ENCODE measurements at places on chromosomes 4 and X.

GRCh38 chr4:87428979-87429378 is 6.6 kb downstream of the NUDT9 start:
- no peak for DNase-seq

- DNase-seq: no peak
Measured at GRCh38 chrX:34521563-34521962, 135.5 kb downstream of the TMEM47 start.

- DNase-seq: no peak
Measured at GRCh38 chrX:105114554-105115130, 105.9 kb downstream of the TEX13A start.

- DNase-seq: no peak
Measured at GRCh38 chrX:53456254-53456653, 22.1 kb upstream of the HSD17B10 start.

- no peak for DNase-seq
Measured at GRCh38 chr4:136922066-136922465, 610.2 kb downstream of the PCDH18 start.
